Prostate gland (tissue), 2 donors: ENCODE measurements at places on chromosomes 2 and 18.

DNA sequence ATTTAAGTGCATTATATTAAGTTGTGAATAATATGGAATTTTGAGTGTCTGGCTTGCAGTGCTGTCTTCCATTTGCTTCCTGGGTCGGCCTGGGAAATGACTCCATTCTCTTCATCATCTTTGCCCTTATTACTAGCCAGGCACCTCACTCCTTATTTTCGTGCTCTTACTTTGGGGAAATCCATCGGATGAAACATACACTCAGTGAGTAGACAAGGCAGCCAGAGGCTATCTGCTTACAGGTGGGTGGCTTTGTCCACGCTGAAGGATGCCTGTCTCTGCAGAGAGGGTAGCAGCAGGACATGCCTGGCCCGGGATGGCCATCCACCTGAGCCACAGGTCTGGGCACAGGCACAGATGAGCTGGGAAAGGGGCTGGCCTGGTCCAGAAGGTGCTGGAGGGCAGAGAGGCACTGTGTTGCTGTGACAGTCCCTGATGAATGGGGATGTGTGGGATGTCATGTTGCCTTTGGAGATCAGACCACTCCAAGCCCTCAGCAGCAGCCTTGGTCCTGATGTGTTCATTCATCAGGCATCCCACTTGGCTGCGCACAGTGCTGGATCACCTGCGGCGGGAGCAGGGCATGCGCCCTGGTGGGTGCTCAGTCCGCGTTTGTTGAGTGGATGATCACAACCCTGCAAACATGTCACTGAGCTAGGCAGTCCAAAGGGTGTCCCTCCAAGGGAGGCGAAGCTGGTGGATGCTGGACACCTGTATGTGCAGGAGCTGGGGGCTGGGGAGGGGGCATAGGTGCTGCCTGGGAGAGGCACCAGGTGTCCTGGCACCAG is 236.0 kb downstream of the LDLRAD4 start:
- DNase-seq, result no peak

DNA sequence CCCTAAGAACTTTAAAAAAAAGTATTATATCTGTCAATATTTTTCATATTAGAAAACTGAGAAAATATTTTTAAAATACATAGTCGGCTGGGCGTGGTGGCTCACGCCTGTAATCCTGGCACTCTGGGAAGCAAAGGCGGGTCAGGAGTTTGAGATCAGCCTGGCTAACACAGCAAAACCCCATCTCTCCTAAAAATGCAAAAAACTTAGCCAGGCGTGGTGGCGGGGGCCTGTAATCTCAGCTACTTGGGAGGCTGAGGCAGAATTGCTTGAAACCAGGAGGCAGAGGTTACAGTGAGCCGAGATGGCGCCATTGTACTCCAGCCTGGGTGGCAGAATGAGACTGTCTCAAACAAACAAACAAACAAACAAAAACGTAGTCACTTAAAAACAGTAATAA is 5.1 kb upstream of the KCMF1 start:
- no peak for DNase-seq

GRCh38 chr2:109126501-109126860 is 2.5 kb upstream of the SH3RF3 start:
- DNase-seq, result no peak

GRCh38 chr2:107737756-107738155 is 88.9 kb upstream of the RGPD4 start:
- DNase-seq, result no peak

- no peak for DNase-seq
These were observed 255.6 kb downstream of the CCDC178 start for GRCh38 chr18:33184958-33185357.

DNA sequence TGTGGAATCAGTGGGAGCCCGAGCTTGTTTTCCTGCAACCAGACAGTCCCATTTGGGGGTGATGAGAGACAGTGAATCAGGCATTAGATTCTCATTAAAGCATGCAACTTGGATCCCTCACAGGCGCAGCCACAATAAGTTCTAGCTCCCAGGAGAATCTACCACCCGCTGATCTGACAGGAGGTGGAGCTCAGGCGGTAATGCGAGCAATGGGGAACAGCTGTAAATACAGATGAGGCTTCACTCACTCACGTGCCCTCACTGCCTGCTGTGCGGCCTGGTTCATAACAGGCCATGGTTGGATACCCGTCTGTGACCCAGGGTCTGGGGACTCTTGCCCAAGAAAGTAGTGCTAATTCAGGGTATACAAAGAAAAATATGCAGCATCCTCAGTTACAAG is 144.8 kb upstream of the RGPD4 start:
- no peak for DNase-seq
